Amniotic epithelial cell (primary cell): ENCODE measurements at places on chromosomes 1 and 21.

DNA sequence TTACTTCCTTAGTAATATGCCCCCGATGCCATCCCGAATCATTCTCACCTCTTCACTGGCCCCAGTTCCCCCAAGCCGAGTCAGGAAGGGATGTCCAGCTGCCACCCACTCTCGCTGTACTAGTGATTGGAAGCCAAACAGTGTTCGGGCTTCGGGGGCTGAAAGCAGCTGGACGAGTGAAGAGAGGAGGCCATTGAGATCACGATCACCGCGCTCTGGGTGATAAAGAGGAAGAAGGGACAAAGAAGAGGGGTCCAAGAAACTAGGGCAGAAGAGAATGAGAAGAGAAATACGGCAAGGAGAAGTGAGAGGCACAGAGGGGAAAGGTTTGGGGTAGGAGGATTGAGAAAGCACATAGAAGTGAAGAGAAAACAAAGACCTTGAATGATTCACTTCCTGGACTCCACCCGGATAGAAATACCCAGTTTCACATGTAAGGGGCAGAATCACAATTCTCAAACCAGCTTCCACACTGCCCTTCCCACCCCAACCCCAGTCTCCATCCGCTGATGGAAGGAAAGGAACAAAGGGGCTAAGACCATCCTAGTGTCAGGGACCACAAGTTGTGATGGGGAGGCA is 3.7 kb upstream of the SF3B4 start:
- no peak for DNase-seq

GRCh38 chr1:212771341-212771740 is 20.2 kb downstream of the NSL1 start:
- no peak for DNase-seq

GRCh38 chr1:191700922-191701321 is 457.3 kb upstream of the RGS18 start:
- DNase-seq, result no peak

GRCh38 chr1:90405726-90406125 is 311.4 kb downstream of the BARHL2 start:
- DNase-seq, result no peak

DNA sequence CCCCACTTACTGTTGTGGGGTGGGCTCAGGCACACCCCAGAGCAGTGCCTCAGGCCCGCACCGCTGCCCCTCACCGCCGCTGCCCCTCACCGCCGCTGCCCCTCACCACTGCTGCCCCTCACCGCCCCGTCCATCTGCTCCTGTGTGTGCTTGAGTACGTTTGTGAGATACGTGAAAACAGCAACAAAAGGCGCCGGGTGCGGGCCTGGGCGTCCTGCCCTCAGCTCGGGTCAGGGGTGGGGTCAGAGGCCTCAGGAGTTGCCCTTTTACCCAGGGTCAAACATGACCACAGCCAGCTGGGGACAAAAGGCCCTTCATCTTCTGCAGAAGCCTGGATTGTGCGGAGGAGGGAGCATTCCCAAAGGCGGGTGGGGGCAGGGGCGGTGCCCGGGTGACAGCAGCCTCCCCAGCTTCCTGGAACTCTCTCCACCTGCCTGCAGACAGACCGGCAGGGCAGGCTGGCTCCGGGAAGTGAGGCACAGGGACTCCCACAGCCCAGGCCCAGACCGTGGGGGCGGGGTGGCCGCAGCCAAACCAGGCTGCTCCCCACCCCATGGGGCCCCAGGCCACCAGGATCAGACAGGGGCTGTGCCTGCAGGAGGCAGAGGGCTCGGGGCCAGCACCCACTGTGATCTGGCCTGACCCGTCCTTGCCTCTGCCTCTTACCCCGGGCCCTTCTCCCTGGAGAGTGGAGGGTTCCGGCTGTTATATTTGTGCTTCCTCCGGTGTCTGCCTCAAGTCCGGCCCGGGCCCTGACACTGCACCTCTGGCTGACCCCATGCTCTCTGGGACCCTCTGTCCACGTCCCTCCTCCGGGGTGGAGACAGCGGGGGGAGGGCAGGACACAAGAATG is 2.3 kb upstream of the VWA1 start:
- no peak for DNase-seq

DNA sequence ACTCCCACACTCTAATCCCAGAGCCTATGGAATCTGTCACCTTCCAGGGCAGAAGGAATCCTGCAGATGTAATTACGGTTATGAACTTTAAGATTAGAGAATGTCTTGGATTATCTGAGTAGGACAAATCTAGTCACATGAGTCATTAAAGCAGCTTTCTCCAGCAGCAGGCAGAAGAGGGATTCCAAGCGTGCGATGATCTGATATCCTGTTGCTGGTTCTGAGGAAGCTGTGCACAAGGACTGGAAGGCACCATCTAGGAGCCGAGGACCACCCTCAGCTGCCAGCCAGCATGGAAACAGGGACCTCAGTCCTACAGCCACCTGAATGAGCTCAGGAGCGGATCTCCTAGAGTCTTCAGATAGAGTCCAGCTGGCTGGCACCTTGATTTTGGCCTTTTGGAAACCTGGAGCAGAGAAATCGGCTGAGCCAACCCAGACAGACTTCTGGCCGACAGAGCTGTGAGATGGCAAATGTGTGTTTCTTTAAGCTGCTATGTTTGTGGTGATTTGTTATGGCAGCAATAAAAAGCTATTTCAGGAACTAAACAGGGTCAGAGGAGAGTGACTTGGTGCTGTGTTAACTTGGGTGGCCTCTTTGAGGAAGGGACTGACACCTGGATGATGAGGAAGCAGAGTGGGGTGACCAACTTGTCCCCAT is 34.5 kb downstream of the LRRN2 start:
- DNase-seq, result peak; percentile 16

GRCh38 chr1:164560556-164560955 is 1.6 kb downstream of the PBX1 start:
- no peak for DNase-seq

- no peak for DNase-seq
Observed at GRCh38 chr1:154414606-154415005, 9.5 kb downstream of the IL6R start.

DNA sequence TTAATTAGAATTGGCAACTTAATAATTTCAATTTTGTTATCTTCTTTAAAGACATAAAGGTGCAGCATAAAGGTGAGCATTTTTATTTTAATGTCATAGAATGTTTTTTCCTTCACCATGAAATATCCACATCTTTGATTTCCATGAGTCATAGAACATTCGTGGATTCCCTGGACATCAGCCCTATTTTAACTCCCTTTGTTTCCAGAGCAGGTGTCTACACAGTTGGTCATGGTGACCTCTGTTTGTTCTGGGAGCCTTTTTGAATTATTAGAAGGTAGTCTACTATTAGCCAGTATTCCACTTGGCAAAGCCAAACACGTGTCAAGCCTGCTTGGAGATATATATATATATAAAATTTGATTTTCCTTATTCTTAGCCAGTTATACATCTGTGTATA is 572.9 kb downstream of the LTN1 start:
- no peak for DNase-seq

GRCh38 chr1:8115031-8115768 is 89.1 kb upstream of the ERRFI1 start:
- DNase-seq, result no peak

DNA sequence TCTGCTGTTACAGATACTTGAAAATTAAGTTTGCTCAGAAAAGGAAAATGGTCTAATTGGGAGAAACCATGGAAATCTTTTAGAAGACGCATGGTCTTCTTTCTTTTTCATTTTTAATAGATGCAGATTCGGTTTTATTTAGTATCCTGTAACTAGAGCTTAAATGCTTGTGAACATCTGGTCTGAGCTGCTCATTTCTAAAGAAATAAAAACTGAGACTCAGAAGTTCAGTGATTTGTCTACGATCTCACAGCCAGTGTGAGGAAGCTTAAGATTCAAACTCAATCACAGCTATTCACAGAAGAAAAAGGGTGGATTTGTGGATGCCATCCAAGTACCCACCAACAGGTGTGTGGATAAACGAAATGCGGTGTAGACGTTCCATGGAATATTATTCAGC is 80.0 kb upstream of the TIAM1 start:
- no peak for DNase-seq

GRCh38 chr1:5941671-5942070 is 50.6 kb downstream of the NPHP4 start:
- DNase-seq, result no peak

GRCh38 chr1:172343240-172344160 is 77.0 kb upstream of the C1orf105 start:
- DNase-seq, result peak; percentile 74

DNA sequence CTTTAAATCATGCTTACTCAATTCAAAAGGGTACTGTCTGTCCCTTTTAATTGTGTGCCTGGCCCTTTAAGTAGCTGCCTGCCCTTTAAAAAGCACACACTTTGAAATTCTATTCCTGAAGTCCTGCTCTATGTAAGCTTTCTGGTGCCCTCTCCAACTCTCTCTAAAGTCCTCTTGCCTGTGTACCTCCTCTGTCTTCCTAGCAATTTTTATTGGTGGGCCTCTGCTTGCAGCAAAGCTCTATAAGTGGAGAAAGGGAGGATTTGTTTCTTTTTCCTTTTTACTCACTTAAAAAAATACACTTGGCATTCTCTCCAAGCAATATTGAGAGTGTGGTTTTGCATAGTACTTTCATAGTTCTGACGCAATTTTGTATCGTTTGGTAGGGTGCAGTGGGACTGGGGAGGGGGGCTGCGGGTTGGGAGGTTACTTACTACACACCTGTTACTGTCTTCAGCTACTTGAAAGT is 135.4 kb downstream of the LMO4 start:
- DNase-seq, result no peak

DNA sequence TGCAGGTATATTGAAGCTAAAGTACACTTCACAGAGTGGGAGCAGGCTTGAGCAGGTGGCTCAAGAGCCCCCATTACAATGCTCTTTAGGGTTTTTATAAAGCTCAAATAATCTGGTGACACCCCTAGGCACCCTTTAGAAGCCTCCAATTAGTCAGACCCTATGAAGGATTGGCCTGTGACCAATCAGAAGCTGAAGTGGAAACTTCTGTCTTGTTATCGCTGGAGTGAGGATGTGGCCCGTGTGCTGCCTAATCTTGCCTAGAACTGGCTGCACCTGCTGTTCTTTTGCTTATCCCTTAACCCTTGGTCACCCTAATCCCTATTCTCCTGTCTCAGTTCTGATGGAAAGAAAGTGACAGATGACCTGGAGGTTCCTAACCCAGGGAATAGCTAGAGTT is 70.8 kb upstream of the ABCG1 start:
- no peak for DNase-seq

- DNase-seq, result no peak
Observed at GRCh38 chr1:235277709-235278108, 50.3 kb downstream of the ARID4B start.

GRCh38 chr1:33715195-33715811 is 148.6 kb upstream of the HMGB4 start:
- no peak for DNase-seq

- no peak for DNase-seq
Observed at GRCh38 chr1:155709391-155709790, 20.5 kb downstream of the DAP3 start.

DNA sequence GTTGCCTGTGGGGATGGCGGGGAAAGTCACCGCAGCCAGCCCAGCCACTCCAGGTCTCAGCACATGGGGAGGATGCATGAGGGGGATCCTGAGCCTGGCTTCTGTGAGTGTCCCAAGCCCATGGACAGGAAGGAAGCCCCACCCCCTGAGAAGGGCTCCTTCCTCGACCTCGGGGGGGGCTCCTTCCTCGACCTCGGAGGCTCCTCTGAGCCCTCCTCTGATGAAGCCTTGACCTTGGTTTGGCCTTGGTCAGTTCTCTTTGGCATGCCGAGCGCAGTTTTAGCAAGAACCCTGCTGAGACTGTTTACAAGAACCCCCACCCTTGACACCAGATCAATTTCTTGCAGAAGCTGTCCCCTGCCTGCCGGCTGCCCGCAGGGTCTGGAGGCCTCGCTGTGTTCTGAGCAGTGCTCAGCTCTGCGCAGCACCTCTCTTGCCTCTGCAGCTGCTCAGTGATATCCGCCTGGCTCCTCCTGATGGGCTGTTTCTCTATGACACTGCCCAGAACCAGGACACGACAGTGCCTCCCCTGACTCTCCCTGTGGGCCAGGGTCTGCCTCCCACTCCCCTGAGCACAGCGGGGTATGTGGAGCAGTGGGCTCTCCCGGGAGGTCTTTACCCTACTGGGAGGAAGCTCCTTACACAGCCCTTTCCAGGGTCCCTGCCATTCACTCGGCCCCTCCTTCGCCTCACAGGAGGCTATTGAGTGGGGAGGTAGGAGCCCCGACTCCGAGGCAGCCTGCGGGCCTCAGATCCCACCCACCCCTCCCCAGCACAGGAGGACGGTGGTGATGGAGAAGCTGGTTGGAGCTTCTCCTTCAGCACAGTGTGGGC is 15.4 kb downstream of the ACTRT2 start:
- no peak for DNase-seq

DNA sequence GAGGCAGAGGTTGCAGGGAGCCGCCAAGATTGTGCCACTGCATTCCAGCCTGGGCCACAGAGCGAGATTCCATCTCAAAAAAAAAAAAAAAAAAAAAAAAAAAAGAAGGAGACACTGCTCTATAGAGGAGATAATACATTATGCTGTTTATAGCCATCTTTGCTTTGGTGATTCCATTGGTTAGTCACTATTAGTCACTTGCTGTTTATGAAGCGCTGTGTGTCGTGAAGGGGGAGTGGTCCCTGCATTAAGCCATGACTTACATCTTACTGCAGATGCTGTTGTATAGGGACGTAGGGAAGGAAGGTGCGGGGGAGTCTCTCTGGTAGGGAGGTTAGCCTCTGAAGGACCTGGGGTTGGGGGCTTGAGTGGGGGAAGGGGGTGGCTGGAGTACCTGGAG is 48.3 kb downstream of the HUNK start:
- DNase-seq, result no peak

DNA sequence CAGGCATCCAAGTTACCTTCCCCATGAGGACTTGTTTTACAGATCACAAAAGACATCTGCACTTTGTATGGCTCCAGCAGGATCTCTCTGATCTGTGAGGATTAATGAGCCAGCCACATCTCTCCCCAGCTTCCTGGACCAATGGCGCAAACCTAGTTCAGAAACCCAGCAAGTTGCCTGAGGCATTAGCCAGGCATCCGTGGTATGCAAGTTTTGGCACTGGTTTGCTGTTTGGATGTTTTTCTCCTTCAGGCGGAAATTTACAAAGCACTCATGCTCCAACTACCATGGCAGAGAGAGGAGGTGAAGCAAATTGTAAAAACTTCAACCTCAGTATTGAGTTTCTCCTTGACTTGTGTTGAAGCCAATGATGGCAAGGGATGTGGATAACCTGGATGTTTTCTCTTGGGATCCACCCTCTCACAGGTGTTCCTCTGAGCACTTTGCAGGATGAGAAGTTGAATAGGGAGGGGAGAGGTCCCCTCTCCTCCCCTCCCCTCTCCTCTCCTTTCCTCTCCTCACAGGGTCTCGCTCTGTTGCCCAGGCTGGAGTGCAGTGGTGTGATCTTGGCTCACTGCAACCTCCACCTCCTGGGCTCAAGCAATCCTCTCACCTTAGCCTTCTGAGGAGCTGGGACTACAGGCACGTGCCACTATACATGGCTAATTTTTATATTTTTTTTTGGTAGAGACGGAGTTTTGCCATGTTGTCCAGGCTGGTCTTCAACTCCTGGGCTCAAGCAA is 25.6 kb upstream of the ENO1 start:
- peak; percentile 98 for DNase-seq
